NCI-H82 (cell line): ENCODE measurements at places on chromosomes 7 and 10.
A peak's percentile ranks its signal among the peaks of the same experiment; 100 is the strongest.

DNA sequence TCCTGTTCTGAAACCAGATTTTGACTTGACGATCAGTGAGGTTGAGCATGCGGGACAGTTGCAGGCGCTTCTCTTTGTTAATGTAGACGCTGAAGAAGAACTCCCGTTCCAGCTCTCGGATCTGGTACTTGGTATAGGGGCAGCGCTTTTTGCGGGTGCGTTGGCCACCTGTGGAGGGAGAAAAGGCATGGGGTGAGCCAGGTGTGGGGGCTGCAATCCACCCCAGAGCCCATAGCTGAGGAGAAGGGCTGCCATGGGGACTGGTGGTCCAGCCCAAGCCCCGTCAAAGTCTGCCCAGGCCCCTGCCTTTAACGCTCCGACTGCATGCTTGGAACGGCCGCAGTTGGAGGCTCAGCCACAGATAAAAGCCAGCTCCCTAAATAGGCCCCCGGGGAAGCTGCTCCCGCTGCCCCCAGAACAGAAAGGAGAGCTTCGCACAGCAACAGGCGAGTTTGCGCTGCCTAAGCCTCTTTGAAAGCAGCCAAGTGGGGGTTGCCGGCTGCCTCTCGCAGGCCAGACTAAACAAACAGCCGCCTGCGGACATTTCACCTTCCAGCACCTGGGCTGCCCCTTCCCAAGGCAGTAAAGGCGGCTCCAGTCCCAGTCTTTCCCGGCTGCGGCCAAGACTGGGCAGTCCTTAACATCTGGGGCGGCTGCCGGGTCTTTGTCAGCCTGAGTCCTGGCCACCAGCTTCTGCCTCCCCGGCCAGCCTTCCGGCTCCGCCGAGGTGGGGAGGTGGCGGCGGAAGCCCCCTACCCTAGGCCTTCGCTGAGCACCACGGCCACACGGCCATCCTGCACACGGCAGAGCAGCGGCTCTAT, 2.0 kb downstream of the HOXA11 start:
- DNase-seq: peak; percentile 71

DNA sequence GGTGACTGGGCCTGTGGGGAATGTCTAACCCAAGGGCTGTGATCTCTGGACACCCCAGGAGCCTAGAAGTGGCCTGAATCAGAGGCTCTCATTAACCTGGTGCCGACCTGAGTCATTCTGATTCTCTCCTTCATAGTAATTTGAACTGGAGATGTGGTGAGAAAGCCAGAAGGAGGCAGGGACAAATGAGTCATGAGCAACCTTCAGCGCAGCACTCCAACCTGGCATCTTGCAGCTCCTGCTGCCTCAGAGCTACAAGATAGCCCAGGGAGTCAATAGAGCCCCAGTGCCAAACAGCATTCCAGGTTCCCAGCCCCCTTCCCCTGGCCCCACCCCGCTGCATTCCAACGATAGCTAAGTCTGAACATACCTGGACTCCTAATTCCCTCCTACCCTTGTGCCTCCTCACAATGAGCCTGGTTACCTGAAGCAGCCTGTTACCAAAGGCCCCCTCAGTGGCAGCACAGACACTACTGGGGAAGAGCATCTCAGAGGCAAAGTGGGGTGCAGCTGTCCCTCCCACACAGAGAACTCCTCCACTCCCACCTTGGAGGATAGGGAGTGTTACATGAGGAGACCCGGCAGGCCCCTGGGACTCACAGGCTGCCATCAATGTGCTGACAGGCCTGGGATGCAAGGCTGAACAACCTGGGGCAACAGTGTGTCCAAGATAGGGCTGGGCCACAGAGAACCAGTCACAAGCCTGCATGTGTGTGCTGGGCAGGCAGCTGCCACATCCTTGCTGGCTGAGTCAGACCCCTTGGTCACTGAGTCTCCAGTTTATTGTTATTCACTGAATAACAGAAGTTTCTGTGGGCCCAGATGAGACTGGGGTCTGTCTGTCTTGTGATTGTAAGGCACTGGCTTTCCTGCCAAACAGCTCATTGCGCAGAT, 76.8 kb upstream of the LEP start:
- DNase-seq: no peak

DNA sequence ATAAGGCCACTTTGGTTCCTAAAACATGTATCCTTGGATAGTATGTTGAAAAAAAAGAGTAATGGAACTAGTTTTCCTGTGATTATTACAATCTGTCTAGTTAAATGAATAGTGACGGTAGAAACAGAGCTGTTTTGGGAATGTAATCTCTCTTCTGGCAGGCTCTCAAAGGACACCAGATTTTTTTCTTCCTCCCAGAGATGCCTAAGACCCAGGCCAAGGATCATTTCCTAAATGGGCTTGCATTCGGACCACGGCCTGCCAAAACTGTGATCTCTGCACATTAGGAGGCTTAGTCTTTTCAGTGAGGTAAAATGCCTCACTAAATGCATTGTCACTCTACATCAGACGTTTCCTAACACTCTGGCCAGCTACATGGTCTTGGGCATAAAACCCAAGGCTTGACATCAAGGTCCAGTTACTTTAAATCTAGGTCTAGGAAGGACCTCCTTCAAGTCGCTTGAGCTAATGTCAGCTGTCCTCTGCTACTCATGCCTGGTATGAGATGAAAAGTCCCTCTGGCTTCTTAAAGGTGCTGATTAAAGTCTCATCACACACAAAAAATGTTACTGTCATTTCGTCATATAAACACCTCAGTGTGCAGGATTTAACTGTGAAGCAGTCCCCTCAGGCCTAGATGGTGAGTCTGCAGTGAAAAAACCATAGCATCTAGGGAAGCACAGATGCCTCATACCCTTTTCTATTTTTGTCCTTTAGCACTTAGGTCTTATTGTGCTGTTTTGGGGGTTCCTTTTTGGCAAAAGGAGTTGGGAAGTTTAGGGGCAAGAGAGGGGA, 47.7 kb downstream of the DLD start:
- DNase-seq: no peak

DNA sequence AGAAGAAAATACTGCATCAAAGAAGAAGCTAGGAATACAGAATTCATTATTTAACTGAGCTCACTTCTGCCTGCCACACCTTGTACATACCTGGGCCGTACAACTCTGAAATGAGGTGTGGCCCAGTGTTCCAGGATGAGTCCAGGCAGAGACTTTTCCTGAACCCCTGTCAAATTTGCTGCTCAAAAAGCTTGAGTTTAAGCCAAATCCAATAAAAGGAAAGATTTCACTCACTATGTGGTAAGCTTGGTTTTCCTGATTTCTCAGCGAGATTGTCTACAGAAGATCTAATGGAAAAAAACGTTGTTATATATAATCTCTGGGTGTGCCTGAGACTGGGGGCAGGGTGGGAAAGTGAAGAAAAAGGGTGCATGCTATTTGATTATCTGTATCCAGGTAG, 72.1 kb upstream of the EGFR start:
- no peak for DNase-seq

GRCh38 chr7:117064688-117065087, 111.4 kb downstream of the ST7 start:
- no peak for DNase-seq

DNA sequence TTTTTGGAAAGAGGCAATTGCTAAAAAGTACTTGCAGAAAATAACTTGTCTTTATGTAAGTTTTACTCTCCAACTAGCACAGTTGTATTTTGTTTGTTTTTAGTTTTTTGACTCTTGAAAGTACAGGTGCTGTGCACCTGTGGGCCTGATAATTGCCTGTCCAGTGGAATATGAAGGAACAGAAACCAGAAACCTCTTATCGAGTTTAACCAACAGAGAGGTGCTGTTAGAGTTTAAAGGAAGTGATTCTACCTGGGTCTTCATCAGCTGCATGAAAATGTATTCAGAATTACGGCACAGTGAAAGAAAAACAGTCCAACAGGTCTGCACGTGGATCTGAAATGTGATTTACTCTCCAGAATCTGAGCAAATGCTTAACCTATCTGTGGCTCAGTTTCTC, 326.6 kb upstream of the POM121L12 start:
- DNase-seq: no peak

- DNase-seq: no peak
Observed at GRCh38 chr10:2543142-2543886, 524.0 kb upstream of the PFKP start.

- DNase-seq: no peak
Observed at GRCh38 chr10:546971-547590, 142.4 kb downstream of the DIP2C start.

- DNase-seq: no peak
Observed at GRCh38 chr7:74002474-74003017, 25.4 kb upstream of the ELN start.
